ENCODE measurements at places on chromosomes 16 and 17. TPM values are rescaled to one million over a fixed set of nuclear protein-coding genes. Genes with fewer than 3 reads are reported as not detected.
A peak's percentile ranks its signal among the peaks of the same experiment; 100 is the strongest.

DNA sequence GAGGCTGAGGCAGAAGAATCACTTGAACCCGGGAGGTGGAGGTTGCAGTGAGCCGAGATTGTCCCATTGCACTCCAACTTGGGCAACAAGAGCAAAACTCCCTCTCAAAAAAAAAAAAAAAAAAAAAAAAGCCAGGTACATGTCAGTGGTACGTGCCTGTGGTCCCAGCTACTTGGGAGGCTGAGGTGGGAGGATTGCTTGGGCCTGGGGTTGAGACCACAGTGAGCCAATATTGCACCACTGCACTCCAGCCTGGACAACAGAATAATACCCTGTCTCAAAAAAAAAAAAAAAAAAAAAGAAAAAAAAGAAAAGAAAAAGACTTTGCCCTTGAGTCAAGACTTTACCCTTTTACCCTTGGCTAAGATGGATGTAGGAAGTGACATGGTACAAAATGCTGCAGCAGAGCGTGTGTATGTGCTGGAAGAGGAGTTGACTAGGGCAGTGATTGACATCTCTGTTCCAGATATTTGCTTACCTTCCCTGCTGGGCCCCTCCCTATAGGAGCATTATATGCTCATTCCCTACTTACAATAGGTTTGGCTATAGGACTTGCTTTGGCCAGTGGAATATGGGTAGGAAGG, 10.6 kb downstream of the STX4 start:
- no peak for DNase-seq

The KRTAP4-4 gene
- total RNA-seq: not detected

The DUSP3 gene
- total RNA-seq: 9.8 TPM

GRCh38 chr16:86479419-86479818, 30.9 kb upstream of the FOXF1 start:
- no peak for DNase-seq

GRCh38 chr16:29745853-29746345, at the start of gene C16orf54:
TSS of gene C16orf54 (minus strand) at chr16:29745990. CDS start at chr16:29744951, 1,039 bp downstream.
- DNase-seq: peak; percentile 94

DNA sequence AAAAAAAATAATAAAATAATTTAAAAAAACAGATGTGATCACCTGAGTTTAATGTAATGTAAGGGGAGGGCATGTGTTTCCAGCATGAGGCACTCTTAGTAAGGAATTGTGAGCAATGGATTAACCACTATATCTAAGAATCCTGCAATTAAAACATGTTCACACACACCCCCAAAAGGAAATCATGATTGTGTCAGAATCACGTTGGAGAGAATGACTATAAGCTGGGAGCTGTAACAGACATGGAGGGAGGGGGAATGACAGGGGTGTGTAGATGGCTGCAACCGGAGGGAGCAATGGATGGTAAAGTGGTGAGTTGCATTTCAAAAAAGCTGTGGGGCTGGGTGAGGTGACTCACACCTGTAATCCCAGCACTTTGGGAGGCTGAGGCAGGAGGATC, 13.6 kb upstream of the CCL22 start:
- no peak for DNase-seq

DNA sequence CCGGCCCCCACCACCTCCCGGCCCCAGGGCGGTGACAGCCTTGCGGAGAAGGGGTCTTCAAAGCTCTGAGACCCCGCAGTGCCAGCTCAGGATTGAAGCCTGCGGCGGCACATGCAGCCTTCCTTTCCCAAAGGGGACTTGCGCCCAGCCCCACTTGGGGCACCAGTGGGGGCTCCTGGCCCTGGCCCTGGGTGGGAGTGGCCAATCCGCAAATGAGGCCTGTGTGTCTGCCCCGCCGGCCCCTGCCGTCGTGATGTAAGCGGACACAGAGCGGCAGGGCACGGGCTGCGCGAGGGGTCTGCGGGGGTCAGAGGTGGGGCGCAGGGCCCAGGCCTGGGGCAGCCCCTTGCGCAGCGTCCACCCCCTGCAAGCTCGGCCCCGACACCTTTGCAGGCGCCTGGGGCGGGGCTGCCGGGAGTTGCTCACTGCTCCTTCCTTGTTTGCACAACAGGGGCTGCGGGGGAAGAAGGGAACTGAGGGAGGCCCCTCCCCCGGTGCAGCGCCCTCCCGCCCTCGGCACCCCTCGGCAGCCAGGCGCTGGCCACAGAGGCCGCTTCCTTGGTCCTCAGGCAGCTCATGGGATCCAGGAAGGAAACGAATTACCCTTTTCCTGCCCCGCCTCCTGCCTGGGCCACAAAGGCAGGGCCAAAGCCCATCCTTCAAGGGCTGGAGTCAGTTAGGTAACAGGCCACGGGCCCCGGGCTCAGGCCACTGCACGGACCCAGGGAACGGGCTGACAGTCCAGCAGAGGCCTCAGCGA, 2.9 kb downstream of the SLC16A3 start:
- no peak for DNase-seq

The ABCC3 gene
- total RNA-seq: 1.5 TPM

GRCh38 chr17:64156670-64157069, 26.7 kb upstream of the ERN1 start:
- no peak for DNase-seq

- DNase-seq: no peak
Observed at GRCh38 chr16:74186561-74186971, 110.0 kb upstream of the PSMD7 start.

DNA sequence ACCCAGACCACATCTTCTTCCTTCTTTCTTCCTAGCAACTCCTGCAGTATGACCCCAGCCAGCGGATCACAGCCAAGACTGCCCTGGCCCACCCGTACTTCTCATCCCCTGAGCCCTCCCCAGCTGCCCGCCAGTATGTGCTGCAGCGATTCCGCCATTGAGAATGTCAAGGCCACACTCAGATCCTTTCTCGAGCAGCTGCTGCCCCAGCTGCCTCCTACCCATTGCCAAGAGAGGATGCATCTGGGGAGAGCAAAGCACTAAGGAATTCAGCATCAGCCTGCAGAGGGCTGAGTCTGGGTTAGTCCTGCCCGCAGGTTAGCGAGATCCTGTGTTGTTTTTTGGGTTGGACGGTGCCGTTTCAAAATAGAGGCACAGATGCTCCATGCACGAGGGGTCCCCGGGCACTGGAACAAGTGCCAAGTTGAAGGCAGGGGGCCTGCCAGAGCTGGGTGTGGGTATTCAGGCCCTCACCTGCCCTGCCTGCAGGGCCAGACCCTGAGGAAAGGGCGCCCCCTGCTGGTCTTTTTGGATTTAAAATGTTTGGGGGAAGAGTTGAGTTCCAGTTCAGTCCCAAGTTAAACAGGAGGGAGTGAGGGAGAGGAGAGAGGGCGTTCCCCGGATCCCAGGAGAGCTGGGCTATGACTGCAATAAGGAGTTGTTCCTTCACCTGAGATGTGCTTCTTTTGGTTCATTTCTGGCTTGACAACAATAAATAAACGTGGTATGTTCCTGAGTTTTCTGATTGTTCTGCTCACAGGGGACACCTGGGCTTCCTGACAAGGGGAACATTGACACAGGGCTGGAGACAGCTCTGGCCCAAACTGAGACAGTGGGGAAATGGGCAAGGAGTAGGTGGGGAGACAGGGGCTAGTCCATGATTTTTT, 4.9 kb downstream of the CDK3 start:
- peak; percentile 42 for DNase-seq

The KRTAP9-2 gene
- total RNA-seq: not detected

GRCh38 chr16:68324780-68325357, 14.1 kb downstream of the PRMT7 start:
- DNase-seq: no peak

DNA sequence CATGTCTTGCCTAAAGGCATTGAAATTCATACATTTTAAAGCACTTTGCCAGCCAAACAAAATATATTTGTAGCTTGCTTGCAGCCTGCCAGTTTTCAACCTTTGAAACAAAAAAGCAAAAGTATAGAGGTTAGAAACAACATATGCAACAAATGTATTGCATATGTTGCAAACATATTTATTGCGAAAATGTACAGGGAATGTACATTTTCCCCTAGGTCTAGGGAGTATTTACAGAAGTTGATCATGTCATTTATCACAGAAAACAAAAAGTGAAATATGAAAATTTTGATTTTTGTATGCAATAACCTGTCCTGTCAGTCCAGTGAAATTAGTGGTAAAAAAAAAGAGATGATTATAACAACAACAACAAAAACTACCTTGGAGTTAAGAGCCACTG, 171.5 kb downstream of the SPECC1 start:
- DNase-seq: no peak

DNA sequence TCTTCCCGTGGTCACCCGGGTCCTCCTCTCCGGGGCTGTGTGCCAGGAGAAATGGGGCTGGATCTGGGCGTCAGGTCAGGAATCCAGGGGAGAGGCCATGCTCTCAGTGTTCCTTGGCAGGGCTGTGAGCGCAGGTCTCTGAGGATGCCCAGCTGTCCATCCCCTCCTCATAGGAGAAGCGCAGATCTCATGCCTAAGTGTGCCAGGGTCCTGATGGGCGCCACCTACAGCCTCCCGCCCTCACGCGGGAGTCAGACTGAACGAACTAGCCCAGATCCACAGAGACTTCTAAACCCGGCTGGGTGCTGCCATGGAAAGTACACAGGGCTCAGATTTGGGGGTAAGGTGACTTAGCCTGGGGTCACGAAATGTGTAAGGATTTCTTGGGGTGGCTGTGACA, 24.3 kb downstream of the MGRN1 start:
- DNase-seq: no peak

- DNase-seq: no peak
Observed at GRCh38 chr16:23498863-23499262, 11.4 kb downstream of the GGA2 start.

The SPHK1 gene
- 1.3 TPM for total RNA-seq

DNA sequence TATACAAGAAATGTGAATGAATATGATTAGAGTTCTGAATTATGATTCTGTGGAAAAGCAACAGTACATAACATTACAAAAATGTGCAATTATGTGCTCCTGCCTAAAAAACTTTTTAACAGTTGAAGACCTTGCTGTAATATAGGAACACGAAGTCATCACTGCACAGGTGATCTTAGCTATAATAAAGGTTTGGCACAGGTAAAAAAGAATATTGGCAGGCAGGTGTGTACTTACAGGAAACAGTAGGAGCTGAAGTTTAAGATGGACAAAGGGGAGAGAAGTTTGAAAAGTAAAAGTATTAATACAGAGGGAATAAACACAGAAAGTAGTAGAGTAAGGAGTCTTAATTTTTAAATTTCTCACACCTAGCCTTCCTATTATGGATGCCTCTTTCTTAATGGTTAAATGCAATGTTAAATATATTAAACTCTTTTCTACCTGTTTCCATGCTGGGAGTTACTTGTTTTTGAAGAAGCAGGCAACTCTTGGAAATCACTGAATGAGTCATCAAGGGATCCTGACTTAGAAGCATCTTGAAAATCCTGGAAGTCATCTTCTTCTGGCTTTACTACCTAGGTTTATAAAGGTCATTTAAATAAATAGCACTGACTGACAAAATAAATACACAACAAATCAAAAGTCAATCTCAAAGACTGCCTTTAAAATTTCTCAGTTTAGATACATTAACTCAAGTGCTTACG, 40.7 kb downstream of the SYNRG start:
- DNase-seq: no peak

- peak; percentile 33 for DNase-seq
Observed at GRCh38 chr16:11585460-11586377, 1.0 kb downstream of the LITAF start.

- no peak for DNase-seq
Observed at GRCh38 chr17:82486231-82487094, 27.9 kb downstream of the NARF start.

The PRKCB gene
- 104 TPM for total RNA-seq

The MPP3 gene
- total RNA-seq: 0.43 TPM

DNA sequence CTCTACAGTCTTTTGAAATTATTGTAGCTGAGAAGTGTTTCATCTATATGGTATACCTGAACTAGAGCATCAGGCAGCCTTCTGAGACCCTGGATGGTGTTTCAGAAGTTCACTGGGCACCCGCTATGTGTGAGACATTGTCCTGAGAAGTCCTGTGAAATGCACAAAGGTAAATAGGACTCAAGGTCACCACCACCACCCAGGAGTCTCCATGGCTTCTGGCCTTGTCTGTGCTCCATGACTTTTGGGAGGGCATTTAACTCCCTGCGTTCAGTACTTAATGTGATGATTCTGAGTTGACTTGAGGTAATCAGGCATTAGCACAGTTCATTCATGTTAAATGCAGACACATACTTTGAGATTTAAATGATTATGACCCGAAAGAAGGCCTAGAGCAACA, 1.1 kb downstream of the MLYCD start:
- no peak for DNase-seq

Measured in T-cell (primary cell).